ENCODE measurements at places on chromosomes 11 and 22.

DNA sequence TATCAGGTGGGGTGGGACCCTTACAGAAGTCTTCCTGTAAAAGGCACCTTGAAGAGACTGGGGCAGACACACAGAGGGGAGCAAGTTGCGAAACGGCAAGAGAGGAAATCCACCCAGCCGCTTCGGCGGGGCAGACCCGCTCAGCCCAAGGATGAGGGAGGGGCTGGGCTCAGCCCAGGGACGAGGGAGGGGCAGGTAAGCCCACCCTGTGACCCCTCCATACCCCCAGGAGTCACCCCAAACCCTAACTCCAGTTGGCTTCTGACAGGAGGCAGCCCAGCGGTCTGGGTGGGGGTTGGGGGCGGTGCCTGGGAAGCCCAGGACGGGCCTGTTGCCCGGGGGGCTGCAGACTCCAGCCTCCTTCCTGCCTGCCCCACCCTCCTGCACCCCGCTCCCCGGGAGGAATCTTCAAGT, 965 bp downstream of the OSBPL5 start:
- DNase-seq, result no peak

GRCh38 chr11:69380451-69380901, 86.5 kb downstream of the MYEOV start:
- DNase-seq, result no peak

DNA sequence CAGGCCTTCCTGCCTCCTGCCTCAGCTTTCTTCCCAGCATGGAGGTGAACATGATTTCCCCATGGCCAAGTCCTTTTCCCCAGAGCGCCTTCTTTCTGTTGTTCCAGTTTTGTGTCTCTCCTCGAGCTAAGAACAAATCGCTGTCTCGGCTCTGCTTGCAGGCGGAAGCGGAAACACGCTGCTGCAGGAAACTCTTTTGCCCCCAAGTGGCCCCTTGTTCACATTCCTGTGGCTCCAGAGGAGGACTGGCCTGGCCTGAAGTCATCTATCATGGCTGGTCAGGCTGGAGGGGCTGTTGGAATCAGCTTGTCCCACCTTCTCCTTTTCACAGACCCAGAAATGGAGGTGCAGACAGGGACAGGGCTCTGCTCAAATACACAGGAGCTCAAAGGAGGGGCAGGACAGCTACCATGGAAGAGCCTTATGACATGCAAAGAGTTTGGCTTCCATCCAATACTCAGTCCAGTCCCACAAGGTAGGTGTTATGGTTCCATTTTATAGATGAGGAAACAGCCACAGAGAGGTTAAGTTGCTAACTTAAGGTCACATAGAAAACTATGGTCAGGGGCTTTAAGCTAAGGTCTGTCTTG, 182.2 kb upstream of the SYT13 start:
- DNase-seq, result no peak

- no peak for DNase-seq
Observed at GRCh38 chr11:66845143-66845875, 2.1 kb downstream of the RCE1 start.

DNA sequence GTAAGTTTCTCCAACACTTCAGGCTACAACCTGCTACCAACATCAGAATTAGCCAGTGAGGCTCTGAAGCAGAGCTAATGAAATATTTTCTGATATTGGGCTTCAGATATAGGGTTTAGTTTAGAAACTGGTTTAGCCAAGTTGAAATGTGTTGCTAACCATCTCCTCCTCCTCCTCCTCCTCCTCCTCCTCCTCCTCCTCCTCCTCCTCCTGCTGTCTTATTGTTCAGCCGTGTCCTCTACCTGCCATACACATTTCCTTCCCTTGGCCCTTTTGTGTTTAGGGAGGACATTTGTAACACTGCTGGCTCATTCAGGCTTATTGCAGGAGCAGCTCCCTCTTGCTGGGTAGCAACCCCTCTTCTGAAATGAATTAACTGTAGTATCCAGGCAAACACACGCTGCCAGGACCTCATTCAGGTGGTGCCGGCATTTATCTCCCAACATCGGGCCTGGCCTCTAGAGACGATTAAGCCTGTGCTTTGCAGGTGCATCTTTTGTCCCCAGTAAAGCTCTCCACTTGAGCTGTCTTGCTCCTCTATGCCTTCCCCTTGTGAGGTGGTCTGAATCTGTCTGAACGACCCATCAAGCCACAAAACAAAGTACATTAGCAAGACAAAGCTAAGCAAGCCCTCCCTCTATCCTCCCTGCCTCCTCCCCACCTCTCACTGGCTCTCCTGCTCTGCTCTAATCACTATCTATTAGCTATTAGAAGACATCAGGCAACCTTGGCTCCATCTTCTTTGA, 82.9 kb downstream of the KCNJ1 start:
- DNase-seq, result no peak

GRCh38 chr11:81857386-81857785, 876.3 kb downstream of the FAM181B start:
- no peak for DNase-seq
